ENCODE measurements at places on chromosomes 12 and 14.
A peak's percentile ranks its signal among the peaks of the same experiment; 100 is the strongest.

GRCh38 chr12:92656911-92657310, 45.9 kb upstream of the PLEKHG7 start:
- no peak for DNase-seq
- no peak overlapping the region for H3K27ac ChIP-seq
- no peak overlapping the region for H3K4me3 ChIP-seq
- no peaks in the 10 kb centered on the region for H3K4me1 ChIP-seq

GRCh38 chr12:99309812-99310211, 337.7 kb upstream of the GARIN6 start:
- H3K27ac ChIP-seq = no peak overlapping the region
- no peaks in the 10 kb centered on the region for H3K27me3 ChIP-seq
- H3K4me1 ChIP-seq = no peaks in the 10 kb centered on the region
- no peaks in the 10 kb centered on the region for H3K36me3 ChIP-seq

DNA sequence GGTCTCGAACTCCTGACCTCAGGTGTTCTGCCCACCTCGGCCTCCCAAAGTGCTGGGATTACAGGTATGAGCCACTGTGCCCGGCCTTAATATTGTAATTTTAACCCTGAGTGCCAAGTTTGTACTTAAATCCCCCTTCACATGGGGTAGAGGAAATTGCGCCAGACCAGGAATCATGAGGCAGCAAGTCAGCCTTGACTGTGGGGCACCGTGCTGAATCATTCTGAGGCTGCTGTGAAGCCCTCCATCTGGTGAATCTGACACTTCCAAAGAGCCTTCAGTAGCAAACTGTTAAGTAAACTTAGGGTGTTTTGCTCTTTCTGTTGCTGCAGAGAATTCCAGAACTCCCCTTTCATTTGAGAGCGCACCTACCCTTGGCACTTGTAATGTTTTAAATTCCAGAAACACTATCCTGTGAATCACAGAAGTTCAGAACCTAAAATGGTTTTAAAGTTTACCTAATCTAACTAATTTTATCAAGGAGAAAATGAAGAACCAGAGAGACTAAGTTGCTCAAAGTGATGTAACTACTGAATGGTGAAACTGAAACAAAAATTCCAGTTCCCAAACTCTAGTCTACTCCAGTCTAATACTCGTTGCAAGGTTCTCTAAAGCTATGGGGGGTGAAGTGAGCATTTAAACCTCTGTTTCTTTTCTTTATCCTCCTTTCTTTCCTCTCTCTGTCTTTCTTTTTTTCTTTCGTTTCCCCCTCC, 7.5 kb downstream of the HEBP1 start:
- H3K27me3 ChIP-seq = no peaks in the 10 kb centered on the region
- DNase-seq = no peak
- no peaks in the 10 kb centered on the region for H3K36me3 ChIP-seq
- peak overlapping the region; percentile 31 for H3K27ac ChIP-seq
- H3K4me3 ChIP-seq = no peak overlapping the region

- H3K4me1 ChIP-seq = peaks cover 5% of the 10 kb centered on the region
- DNase-seq = no peak
- H3K27me3 ChIP-seq = peaks cover 41% of the 10 kb centered on the region
- no peak overlapping the region for H3K4me3 ChIP-seq
- H3K27ac ChIP-seq = no peak overlapping the region
- no peaks in the 10 kb centered on the region for H3K36me3 ChIP-seq
Observed at GRCh38 chr14:105102361-105102870, 37.2 kb upstream of the GPR132 start.

DNA sequence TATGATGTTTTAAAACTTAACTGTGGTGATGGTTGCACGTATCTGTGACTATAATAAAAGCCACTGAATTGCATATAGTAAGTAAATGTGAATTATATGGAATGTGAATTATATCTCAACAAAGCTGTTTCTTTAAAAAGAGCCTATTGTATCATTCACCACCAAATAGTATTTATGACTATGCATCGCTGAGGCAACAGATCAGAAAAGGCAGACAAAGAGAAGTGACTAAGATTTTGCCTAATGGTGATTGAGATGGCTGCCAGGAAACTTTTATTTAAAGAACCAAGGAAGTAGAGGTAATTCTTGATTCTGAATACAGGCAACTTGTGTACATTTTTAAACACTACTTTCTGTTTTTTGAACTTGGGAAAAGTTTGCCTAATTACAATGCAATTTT, 31.7 kb downstream of the DHRS7 start:
- no peak overlapping the region for H3K27ac ChIP-seq
- peaks cover 21% of the 10 kb centered on the region for H3K36me3 ChIP-seq
- DNase-seq = no peak
- no peaks in the 10 kb centered on the region for H3K27me3 ChIP-seq

- peaks cover 6% of the 10 kb centered on the region for H3K27me3 ChIP-seq
- peaks cover 23% of the 10 kb centered on the region for H3K4me1 ChIP-seq
- H3K36me3 ChIP-seq = peaks cover 2% of the 10 kb centered on the region
- peak overlapping the region; percentile 34 for H3K27ac ChIP-seq
- DNase-seq = no peak
Observed at GRCh38 chr12:27534765-27535161, 10.8 kb downstream of the PPFIBP1 start.

DNA sequence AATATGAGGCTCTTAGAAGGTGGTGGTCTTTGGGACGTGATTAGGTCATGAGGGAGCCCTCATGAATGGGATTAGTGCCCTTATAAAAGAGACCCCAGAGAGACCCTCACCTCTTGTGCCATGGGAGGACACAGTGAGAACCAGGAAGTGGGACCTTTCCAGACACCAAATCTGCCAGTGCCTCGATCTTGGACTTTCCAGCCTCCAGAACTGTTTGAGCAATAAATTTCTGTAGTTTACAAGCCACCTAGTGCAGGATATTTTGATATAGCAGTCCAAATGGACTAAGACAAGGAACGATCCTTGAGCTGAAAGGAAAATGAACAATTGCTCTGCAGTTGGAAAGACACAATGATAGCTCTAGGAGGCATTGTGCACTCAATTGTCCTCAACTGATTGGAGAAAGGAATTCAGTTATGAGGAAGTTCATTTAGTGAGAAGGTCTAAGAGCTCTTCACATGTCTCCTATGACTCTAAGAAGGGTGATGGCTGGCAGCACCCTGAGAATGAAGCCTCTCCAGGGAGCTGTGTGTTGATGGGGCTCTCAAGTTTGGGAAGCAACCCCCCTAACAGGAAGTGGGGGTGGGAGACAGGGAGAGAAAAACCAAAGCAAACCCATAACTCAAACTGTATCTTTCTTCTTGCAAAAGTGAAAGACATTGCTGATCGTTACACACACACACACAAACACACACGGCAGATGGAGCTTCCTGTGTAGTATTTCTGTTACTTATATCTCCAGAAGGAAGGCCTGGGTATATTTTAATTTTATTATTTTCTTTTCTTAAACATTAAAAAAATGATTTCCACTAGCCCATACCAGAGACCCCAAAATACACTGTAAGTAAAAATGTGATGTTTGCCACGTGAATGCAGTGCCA, 21.0 kb downstream of the CHST11 start:
- H3K4me1 ChIP-seq = peaks cover 86% of the 10 kb centered on the region
- H3K27ac ChIP-seq = peak overlapping the region; percentile 94
- DNase-seq = peak; percentile 17
- H3K36me3 ChIP-seq = peaks cover 48% of the 10 kb centered on the region

All from activated CD4-positive, alpha-beta T cell treated with anti-CD3 and anti-CD28 coated beads, Interleukin-2, amount 10 ng/mL, durations not matched to agents 7 days and 5 days (primary cell).